ENCODE measurements at places on chromosomes 7 and 10.

GRCh38 chr10:21060626-21061025 is 163.5 kb upstream of the NEBL start:
- DNase-seq, result no peak

DNA sequence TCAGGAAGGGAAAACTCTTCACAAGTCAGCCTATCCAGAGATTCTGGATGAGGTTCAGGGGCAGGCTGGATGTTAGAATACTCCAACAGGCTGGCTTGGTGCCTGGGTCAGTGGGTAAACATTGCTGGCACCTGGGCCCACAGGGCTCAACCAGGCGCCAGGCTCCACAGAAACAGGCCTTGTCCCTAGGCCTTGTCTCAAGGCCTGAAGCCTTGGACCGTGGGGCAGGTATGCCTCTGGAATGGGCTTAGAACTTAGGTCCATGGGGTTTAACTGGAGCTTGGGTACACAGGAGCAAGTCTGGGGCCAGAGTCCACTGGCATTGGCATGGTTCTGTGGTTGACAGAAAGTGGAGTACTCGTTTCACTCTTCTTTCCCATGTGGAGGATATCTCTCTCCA is 263.0 kb upstream of the ETV1 start:
- no peak for DNase-seq

GRCh38 chr7:85030893-85031292 is 156.0 kb downstream of the SEMA3D start:
- DNase-seq, result no peak

DNA sequence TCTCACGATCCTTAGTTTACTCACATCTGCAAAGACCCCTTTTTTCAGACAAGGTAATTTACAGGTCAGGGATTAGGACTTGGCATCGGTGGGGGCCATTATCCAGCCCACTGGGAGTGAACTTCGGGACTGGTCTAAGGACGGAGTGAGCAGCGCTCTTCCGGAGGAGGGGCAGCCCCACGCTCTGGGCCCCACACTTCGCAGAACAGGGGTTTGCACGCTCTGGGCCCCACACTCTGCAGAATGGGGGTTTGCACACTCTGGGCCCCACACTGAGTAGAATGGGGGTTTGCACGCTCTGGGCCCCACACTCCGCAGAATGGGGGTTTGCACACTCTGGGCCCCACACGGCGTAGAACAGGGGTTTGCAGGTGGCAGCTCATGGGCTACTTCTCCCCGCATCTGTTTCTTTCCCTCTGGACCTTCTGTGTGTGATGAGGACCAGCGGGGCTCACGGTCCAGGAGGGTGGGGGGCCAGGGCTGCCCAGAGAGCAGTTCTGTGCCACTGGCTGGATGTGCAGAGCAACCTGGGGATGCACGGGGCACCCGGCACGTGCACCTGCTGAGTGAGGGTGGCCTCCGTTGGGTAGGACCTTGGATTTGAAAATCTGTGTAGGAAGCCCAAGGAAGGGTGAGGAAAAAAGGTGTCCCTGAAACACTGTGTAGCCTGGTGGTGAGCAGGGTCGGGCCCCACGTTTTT is 134.8 kb downstream of the WDR37 start:
- no peak for DNase-seq

- no peak for DNase-seq
Measured at GRCh38 chr10:18918532-18918931, 130.1 kb upstream of the MALRD1 start.
